GM12892 (cell line): ENCODE measurements at places on chromosomes 12 and 14.

DNA sequence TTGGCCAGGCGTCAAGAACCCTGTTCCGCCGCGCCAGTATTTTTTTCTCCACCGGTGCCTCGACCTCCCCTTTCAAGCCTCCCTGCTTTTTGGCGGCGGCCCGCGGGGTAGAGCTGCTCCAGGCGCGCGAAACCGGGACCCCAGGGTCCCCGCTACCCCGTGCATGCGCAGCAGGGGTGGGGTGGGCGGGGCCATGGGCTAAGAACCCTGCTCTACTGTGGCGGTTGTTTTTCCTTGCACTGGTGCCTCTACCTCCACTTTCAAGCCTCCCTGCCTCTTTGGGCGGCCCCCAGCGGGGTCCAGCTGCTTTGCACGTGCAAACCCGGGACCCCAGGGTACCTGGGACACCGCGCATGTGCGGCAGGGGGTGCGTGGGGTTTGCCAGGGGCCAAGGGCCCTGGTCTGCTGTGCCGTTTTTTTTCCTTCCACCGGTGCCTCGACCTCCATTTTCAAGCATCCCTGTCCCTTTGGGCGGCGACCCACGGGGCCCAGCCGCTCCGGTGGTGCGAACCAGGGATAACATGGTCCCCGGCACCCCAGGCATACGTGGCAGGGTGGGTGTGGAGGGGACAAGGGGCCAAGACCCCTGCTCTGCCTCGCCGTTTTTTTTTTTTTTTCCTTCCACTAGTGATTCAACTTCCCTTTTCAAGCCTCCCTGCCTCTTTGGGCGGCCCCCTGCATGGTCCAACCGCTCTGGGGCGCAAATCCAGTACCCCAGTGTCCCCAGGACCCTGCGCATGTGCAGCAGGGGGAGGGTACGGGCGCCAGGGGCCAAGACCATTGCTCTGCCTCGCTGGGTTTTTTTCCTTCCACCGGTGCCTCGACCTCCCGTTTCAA lies 326.8 kb downstream of the ALG10 start:
- DNase-seq = no peak

GRCh38 chr14:88386256-88386794 lies 868 bp downstream of the SPATA7 start:
- DNase-seq = no peak

DNA sequence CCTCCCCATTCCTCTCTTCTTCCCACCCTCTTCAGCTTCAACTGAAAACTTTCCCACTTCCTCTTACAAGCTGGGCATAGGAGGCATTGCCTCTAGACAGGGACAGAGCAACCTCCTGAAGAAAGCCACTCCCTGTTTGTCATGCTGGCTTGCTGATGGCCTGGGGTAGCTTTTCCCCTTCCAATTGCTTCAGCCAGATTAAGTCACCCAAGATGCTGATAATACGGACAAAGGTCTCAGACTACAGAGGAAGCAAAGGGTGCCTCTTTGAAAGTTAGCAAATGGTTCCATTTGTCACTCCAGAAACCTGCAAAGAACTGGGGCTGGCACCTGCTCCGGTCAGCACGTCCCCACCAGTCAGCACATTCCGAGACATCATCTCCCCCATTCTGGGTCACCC lies 6.0 kb downstream of the KRT2 start:
- DNase-seq = no peak

GRCh38 chr12:20409607-20410377 lies 41.5 kb downstream of the PDE3A start:
- no peak for DNase-seq

- DNase-seq = peak; percentile 11
Observed at GRCh38 chr12:97404543-97404942, 58.1 kb upstream of the RMST start.

DNA sequence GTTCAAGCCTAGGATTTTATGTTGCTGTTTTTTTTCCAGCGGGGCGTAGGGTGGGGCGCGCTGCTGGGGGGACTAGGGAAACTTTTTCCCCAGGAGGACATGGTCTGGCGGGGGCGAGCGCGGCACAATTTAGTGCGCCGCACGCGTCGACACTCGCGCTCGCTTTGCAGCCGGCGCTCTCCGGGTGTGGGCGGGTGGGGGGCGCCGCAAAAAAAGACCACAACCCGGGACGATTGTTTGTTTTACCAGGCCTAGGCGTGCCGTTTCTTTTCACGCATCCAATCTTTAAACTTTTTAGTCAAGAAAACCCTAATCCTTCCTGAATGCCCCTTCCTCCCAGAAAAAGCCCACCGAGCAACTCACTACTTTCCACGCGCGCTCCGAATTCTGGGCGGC lies 865 bp upstream of the ZFP36L1 start:
- no peak for DNase-seq

DNA sequence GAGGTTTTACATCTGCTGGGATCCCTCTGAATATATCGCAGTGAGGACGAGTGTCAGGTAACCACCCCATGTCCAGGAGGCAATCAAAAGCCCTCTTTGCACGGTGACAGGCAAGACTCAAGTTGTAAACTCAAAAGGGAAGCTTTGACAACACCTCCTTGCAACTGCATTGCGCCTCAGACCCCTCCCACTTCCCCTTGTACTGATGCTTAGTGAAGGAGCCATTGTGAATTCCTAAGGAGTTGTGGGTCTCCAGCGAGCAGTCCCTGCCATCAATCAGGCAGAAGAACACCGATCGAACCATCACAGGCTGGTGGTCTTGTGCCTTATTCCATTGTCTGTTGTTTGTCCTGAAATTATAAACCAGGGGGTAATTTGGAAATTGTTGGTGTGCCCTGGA lies 112.6 kb downstream of the CCDC60 start:
- no peak for DNase-seq

- DNase-seq = no peak
Observed at GRCh38 chr14:68637106-68638021, 155.5 kb downstream of the ZFP36L1 start.

- DNase-seq = no peak
Observed at GRCh38 chr12:124517260-124518050, 50.0 kb downstream of the NCOR2 start.

DNA sequence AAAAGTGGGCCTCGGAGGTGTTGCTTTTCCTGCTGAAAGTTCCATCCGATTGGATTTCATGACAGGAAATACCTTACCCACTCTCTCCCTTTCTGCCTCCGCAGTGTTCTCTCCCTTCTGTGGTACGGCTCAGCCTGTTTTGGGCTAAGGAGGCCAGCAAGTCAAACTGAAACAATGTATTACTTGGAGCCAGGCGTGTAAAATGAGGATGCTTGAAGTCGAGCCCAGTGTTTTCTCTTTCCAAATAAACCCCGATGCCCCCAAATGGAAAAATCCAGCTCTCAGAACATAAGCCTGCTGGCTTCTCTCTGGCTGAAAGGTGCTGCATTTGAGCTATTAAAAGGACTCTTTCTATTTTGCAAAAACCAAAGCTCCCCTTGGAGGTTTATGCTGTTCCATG lies 124.7 kb downstream of the ZNF664 start:
- DNase-seq = no peak
